ENCODE measurements at places on chromosomes 3 and 15. TPM values are rescaled to one million over a fixed set of nuclear protein-coding genes. Genes with fewer than 3 reads are reported as not detected.

CYP8B1 gene
- polyA plus RNA-seq = 4.3 TPM

RLBP1 gene
- not detected for polyA plus RNA-seq

FOXL2NB gene
- polyA plus RNA-seq = not detected

GRCh38 chr3:100888881-100889280 is 104.3 kb downstream of the ABI3BP start:
- no peak for DNase-seq

DNA sequence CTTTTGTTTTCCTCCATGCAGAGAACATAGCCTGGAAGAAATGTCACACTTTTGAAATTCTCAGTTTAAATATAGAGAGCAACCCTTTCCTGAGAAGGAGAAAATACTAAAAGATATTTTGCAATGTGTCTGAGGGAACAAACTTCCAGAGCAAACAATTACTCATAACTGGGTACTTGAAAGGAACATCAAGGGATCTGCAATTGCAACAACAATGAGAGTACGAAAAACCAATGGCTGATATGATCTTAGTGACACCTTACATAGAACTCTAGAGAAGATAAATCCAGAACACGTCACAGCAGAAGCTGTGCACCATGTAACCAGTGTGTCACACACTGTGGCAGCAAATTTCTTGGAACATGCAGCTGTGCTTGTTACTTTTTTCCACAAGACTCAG is 14.6 kb upstream of the ARPP21 start:
- DNase-seq = no peak
